ENCODE measurements at places on chromosomes 16 and 17.
A peak's percentile ranks its signal among the peaks of the same experiment; 100 is the strongest.

GRCh38 chr17:72397687-72398086 lies 276.9 kb downstream of the SOX9 start:
- DNase-seq = no peak

- DNase-seq = no peak
Observed at GRCh38 chr16:82748026-82748425, 121.3 kb downstream of the CDH13 start.

DNA sequence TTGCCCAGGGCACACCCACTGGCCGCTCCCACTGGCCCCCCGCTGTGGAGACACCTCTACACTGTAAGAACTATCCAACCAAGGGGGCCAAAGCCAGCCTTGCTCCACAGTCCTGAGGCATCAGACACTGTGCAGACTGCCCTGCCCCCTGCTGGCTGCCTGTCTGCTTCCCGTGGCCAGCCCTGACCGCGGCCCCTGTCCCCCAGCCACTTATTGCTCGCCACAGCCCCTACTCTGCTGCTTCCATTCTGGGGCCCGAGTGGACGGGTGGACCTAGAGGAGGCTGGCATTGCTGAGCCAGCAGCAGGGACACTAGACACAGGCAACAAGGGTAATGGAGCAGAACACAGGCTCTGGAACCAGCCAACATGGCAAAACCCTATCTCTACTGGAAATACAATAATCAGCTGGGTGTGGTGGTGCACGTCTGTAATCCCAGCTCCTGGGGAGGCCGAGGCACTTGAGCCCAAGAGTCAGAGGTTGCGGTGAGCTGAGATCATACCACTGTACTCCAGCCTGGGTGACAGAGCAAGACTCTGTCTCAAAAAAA lies 19.7 kb upstream of the LRRC37A3 start:
- peak; percentile 69 for DNase-seq

GRCh38 chr17:9444687-9445086 lies 130.9 kb downstream of the STX8 start:
- no peak for DNase-seq

DNA sequence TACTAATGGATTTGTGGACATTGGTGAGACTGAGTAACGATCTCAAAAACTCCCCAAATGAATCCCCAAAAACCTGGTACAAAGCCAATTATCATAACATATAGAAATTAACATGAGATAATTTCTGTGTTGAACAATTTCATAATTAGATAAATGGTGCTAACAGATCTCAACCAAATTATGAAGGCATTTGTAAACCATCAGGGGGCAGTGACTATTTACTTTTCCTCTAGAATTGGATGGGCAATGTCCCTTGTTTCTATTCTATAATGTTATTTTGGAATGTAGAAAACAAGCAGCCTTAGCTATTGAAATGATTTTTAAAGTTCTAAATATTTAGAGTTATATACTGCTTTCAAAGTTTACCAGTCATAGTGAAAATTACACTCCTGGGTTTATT lies 57.8 kb downstream of the MYH10 start:
- DNase-seq = no peak

DNA sequence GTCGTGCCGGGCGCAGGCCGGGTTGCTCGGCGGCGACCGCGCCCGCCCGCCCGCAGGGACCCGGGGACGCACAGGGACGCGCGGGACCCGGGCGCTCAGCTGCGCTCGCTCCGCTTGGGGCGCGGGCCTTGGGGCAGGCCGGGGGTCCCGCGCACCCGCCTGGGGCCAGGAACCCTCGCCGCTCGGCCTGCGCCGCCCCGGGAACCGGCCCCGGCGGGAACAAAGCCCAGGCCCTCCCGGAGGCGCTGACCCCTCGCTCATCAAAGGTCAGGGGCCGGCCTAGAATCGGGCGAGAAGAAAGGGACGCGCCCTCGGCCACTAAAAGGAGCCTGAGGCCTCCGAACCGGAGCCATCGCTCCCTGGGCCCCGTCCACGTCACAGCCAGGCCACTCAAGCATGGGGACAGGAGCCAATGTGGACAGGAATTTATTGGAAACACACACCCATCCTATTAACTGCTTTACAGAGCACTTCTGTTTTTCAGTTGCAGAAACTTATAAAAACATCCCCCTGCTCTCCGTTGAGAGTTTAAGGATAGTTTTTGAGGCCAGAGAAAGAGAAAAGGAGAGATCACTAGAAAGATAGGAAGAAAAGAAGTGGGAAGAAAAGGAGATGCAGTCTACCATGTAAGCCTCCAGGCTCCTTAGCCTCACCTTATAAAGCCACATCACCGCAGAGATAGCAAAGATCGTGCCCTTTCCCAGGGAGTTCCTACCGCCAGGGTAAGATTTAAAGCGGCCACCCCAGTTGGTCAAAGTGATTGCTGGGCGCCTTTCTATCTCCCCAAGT lies 558 bp upstream of the ZFHX3 start:
- no peak for DNase-seq

- DNase-seq = peak; percentile 80
Observed at GRCh38 chr16:11233727-11234376, 22.2 kb downstream of the SOCS1 start.
